ENCODE measurements at places on chromosomes 13 and 19.
A peak's percentile ranks its signal among the peaks of the same experiment; 100 is the strongest.

DNA sequence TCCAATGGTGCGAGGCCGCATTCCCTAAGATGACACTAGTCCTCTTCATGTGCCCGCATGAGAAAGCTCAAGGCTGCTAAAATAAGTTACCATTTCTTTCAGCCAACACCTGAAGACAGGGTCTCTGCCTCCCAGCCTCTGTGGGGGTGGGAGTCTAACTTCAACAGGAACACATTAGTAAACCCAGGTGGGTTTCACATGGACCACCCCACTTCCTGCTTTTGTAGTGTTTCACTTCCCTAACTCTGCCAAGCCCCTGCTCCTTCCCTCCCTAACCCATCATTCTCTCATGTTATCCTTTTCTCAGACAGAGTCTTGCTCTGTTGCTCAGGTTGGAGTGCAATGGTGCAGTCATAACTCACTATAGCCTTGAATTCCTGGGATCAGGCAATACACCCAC, 783.6 kb downstream of the UQCRFS1 start:
- no peak for DNase-seq

DNA sequence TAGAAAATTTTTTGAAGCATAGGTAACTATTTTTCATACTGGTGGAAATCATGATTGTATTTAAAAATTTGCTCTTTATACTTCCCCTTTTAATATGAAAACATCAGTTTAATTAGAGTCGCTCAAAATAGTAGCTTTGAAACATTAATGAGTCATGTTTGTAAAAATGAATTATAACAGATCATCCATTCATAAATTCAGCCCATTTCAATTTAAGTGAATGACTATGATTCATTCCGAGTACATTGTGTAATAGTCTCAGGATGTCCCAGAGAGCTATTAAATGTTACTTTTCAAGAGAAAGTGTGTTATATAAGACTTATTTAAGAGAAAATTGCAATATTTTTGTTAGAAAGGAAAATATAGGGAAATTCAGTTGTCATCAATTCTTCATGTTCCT, 111.0 kb downstream of the FNDC3A start:
- DNase-seq = no peak

DNA sequence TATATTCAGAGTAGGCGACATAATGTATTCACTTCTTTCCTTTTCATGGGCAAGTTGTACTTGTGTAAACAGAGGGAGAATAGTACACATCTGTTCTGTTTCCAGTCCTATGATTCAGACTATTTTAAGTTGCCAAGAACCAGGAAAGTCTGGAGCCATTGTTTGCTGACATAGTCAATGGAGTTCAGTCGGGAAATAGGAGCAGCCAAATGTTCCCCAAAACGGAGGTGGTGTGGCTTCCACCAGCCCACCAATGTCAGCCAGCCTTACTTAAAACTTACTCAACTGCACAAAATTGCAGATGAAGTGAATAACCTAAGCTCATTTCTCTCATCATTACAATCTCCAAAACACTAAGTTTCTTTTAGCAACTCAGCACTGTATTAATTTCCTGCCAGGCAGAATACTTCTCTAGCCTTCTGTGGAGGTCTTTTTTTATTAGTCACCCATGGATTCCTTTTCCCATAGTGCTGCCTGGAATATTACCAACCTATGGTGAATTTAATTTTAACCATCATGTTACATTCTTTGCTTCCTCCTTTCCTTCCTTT, 22.3 kb upstream of the CSNK1A1L start:
- DNase-seq = no peak

DNA sequence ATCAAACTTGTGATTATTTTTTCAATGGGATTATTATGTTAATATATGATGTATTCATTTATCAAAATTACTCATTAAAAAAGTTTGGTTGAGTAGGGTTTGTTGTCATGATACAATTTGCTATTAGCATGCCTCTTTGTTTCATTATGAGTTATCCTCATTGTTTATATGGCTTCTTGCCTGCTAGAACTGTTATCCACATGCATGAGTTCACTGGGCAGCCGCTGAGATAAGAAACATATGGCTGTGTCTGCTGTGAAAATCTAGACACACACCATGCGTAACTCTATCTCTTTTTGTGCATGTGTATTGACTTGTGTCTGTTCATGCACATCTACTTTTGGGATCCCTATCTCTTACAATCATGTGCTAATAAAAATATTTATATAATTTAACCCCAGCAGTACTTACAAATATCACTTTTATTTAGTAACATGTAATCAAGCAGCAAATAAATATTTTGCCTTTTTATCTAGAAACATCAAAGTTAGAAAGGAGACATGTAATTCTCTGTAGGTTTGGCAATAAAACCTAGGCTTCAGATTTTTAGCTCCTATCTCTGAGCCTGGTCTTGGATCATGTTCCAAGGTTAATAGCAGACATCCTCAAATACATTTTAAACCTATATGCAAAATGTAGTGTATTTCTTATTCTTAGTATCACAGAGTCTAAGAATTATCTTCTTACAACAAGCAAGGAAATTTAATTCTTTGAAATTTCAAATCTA, 11.2 kb upstream of the KLF12 start:
- DNase-seq = no peak

- no peak for DNase-seq
Measured at GRCh38 chr13:112975401-112975939, 6.5 kb downstream of the MCF2L start.

DNA sequence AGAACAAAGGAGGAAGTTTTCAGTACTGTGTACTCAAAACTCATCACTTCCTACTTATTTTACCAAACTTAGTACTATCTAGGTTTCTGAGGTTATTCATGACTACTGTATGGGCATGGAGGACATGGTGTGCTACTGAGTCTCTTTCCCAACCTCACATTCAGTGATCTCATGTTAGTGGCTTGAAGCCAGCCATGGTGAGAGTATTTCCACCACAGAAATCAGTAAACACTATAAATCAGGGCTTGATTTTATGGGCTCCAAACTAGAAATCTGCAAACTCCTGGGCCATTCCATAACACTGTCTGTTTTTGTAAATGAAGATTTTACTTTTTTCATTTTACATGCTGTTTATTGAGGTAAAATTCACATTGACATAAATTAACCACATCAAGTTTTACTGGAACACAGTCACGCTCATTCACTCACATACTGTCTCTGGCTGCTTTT, 19.7 kb downstream of the MED26 start:
- DNase-seq = peak; percentile 26

GRCh38 chr13:66314911-66315310, 915.2 kb downstream of the PCDH9 start:
- no peak for DNase-seq

DNA sequence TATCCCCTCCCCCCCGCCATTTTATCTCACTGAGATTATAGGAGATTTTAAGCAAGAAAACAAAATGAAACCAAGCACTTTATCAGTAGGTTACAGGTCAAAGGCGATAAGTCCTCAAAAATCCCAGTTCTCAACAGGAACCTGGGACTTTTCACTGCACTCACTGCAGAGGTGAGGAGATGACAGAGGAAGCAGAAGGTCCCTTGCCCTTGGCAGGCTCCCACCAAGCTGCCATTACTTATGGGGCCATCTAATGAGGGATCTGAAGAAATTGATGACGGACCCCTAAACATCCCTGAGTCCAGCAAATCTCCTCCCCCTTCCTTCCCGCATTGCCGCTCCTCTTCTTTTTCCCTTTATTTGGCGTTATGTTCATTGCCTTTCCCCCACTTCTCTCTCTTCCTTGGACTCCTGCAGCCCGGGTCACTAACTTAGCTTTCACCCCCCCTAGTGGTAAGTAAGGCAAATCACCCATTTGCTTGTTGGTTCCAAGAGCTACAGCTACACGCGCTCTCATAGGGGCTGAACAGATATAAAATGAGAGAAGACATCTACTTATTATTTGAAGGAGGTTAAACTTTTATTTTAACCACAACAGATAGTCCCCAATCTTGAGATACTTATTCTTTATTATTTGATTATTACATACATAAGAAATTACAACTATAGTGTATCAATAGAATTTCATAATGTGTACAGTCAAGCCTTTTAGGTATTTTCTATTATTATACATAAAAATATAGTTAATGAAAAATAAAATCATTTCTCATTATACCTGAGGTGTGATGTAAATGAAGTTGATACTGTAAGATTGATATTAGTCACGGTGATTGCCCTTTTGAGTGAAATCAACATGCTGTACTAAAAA, 52.0 kb upstream of the ARGLU1 start:
- peak; percentile 81 for DNase-seq

DNA sequence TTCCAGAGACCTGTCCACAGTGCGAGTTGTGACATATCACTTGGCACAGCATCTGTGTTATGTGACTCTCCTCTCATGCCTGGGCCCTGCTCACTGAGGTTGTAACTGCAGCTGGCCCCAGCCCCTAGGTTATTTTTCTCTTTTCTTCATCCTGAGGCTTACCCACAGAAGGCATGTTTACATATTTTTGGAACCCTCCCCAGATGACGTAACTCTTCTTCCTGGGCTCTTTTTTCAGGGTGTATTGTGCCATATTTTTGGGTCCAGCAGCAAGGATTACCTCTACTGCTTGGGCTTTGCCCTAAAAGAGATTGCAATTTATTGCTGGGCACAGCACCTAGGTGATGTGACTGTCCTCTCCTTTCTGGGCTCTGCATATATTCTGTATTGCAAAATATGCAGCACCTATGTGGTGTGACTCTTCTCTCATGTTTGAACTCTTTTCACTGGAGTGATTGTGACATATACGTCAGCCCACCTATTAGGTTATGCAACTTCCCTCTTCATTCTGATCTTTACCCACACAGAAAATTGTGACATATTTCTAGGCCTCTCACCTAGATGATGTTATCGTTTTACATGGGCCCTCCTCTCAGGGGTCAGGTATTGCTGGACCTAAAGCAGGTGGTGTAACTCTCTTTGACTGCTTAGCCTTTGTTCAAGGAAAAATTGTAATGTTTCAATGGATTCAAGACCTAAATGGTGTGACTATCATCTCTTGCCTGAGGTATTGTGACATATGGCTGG, 64.5 kb upstream of the ZNF724 start:
- no peak for DNase-seq

- no peak for DNase-seq
Measured at GRCh38 chr19:23052349-23052748, 49.4 kb upstream of the ZNF728 start.

DNA sequence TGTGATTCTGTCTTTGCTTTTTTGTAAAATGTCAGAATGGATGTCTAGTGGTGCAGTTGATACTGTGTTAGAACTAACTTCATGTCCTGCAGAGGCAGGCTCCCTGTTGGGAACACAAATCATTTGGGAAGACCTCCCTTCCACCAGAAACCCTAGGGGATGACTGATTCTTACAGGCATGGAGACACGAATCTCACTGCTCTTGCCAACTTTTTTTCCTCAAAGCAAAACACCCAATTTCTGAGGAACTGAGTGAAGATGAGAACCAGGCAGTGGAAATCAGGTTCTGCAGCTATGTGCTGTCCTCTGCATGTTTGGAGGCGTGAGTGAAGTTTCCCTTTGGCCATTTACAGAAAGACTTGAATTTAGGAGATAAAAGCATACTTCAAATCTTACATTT, 87.5 kb upstream of the CSNK1A1L start:
- DNase-seq = no peak

DNA sequence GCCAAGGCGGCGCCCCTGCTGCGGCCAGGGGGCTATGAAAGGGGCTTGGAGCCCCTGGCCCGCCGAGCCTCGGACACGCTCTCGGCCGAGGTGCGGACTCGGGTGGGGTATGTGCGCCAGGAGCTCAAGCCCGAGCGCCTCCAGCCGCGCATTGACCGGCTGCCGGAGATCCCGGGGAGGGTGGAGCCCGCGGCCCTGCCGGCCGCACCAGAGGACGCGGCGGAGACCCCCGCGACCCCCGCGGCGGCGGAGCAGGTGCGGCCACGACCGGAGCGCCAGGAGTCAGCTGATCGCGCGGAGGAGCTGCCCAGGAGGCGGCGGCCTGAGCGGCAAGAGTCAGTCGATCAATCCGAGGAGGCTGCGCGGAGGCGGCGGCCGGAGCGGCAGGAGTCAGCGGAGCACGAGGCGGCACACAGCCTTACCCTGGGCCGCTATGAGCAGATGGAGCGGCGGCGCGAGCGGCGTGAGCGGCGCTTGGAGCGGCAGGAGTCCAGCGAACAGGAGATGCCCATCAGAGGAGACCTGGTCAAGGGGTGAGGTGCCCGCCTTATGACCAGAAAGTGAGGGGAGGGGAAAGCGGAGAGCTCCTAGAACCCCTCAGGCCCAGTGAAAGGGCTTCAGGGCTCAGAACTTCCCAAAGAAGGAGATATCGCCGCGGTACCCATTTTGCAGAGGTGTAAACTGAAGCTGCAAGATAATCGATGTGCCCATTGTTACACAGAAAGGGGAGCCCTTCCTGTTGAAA, 8.8 kb upstream of the SHKBP1 start:
- DNase-seq = no peak

- no peak for DNase-seq
Measured at GRCh38 chr19:31145007-31145406, 204.2 kb downstream of the TSHZ3 start.

DNA sequence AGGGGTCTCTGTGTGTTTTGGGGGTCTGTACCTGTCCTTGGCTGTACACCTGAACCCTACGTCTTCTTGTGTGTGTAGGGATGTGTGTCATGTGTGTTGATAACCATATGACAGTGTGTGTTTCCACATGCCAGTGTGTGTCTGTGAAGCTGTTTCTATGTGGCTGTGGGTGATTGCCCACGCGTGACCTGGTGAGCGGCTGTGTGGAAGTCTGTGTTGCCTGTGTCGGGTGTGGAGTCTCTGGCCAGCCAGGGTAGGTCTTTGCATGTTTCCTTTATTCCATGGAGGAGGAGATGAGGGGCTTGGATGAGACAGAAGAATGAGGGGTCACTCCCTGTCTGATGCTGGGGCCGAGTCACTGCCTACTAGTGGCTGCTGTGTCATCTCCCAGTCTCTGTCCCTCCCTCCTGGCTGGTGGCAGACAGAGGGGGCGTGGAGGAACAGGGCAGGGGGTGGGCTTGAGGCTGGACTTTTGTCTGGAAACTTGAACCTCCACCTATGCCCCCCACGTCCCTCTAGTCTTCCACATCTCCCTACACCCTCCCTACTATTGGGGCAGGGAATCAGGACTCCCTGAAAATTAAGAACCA, 2.8 kb upstream of the FOSB start:
- DNase-seq = no peak

DNA sequence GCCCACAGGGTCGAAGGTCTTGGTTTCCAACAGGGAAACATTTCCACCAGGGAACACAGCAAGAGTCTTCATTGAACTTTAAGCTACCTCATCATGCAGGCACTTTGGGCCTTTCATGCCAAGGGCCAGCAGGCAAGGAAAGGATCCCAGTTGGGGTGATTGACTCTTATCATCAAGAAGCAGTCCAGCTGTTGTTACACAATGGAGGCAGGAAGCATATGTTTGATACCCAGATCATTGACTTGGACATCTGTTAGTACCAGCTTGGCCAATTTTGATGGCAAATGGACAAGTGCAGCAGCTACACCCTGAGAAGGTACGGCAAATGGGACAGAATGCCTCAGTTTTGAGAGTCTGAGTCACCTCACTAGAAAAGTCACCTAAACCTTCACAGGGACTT, 10.9 kb upstream of the RCBTB1 start:
- no peak for DNase-seq

DNA sequence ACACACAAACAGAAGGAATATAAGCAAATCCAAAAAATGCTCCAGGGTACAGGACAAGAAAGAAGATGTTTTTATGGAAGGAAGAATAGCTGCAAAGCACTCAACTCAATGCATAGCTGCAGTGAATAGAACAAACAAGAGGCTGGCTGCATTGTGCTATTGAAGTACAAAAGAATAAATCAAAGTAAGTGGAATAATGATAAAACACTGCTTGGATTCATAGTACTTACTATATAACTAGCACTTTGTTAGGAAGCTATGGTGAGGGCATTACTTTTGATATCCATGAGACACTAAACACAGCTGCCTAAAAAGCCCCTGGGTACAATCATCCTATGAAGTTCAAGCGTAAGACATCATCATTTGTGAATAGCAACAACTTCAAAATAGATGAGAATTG, 350.1 kb downstream of the PCDH9 start:
- no peak for DNase-seq

All from kidney glomerular epithelial cell (primary cell).